ENCODE measurements at places on chromosomes 1 and 21.

GRCh38 chr1:222404710-222405109 is 143.2 kb downstream of the HHIPL2 start:
- DNase-seq: no peak

DNA sequence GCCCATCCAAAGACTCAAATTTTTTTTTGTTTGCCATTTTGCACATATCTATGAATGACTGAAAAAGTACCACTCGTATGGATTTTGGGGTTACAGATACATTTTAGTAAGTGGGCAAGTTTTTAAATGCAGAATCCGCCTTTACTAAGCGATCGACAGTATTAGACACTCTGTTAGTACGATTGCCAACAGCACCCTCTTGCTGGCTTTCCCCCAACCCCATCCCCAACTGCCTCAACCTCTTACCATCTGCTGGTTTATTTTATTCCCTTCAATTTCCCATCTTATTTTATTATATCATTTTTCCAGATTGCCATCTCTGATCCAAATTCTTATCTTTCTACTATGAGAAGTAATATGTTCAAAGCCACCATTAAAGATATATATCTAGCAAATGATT is 244.8 kb downstream of the LRRIQ3 start:
- DNase-seq: no peak

DNA sequence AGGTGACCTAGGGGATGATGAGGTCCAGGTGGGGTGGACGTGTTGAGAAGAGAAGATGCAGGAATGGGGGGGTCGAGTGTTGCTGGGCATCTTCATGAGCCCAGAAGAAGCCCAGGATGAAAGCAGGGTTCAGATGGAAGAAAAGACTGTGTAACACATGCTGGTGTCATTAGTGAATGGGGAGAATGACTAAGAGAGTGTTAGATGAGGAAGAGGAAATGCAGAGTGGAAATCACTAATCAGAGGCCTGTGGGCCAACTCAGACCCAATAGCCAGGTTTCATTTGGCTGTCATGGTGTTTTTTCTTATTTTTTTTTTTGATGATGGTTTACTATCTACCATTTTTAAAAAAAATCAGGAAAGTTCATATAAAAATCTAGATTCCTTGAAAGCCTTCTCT is 180.8 kb upstream of the CAMK1G start:
- DNase-seq: no peak

GRCh38 chr1:204735042-204735441 is 49.5 kb upstream of the LRRN2 start:
- no peak for DNase-seq

- no peak for DNase-seq
Measured at GRCh38 chr1:42551180-42551579, 88.1 kb downstream of the CCDC30 start.

DNA sequence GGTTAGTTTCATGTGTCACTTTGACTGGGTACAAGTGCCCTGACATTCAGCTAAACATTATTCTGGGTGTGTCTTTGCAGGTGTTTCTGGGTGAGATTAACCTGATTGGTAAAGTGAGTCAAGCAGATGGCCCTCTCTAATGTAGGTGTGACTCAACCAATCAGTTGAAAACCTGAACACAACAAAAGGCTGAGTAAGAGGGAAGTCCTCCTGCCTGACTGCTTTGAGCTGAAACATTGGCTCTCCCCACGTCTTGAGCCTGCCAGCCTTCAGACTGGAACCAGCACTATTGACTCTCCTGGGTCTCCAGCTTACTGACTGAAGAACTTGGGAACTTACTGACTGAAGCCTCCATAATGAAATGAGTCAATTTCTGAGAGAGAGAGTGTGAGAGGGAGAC is 70.0 kb upstream of the C21orf91 start:
- no peak for DNase-seq

- no peak for DNase-seq
Measured at GRCh38 chr1:212945463-212946160, 4.7 kb upstream of the VASH2 start.

Data from NCI-H748 treated with DMSO at 0.1 percent for 48 hours (cell line).